ENCODE measurements at places on chromosomes 1 and 21.

DNA sequence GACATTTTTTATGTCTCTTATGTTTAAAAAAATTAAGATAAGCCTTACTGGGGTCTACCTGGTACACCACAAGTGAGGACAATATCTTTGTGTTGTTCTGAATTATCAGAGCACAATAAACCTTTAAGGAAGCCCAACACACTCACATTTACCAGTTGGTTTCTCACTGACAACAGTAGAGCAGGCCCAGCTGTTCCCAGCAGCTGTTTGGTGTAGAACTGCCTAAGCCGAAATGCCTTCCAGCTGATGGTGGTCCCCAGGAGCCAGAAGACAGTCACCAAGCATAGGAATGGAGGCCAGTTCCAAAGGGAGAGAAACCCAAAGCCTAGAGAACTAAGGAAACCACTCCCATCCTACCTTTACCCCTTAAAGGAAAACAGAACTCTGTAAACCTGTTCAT lies 428.6 kb upstream of the CAMK1G start:
- DNase-seq: no peak

DNA sequence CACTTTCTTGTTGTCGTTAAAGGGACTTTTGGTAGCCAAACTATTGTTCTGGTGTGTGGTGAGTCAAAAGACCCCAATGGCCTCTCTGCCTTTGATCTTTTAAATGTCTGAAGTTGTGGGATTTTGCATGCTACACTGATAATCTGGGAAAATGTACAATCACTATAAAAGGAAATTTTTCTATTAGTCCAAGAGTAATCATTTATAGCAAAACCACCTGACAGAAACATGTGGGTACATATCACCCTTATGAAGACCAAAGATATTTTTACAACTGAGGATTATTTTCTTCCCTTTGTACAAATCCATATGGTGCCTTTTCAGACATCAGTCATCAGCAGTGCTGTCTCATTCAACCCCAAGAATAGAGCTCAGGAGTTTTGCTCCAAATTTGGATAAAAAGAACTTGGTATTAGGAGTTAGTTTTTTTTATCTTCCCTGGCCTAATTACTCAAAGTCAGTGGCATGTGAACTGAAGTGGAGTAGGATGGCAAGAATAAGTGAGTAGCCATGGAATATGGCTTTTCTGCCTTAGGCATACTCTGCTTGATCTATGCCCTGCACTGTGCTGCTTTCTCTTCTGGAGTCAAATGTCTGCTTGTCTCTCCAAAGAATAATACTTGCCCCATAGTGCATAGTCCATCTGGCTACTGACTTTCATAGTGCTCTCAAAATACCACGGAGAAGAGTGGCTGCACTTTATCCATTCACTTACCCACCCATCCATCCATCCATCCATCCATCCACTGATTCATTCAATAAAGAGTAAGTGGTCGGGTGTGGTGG lies 13.5 kb downstream of the GREM2 start:
- DNase-seq: no peak

DNA sequence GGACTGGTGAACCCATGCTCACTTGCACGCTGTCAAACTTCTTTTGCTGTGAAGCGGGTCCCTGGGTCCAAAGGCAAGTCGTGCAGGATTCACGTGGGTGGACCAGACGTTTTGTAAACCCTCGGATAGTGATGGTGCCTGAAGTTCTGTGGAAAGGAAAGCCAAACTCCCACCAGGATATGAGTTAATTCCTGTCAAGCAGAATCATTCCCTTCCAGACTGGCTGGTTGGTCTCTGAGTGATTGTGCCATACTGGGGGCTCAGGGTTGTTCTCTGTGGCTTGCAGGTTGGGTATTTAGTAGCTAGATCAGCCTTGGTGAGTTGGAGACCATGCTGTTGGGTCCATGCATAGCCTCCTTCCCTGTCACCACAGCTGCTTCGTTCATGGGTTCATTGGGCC lies 32.7 kb upstream of the IGSF5 start:
- DNase-seq: no peak

- DNase-seq: no peak
Measured at GRCh38 chr21:36504067-36505058, 24.4 kb upstream of the CLDN14 start.

- DNase-seq: no peak
Measured at GRCh38 chr1:243559575-243560162, 290.4 kb downstream of the AKT3 start.

DNA sequence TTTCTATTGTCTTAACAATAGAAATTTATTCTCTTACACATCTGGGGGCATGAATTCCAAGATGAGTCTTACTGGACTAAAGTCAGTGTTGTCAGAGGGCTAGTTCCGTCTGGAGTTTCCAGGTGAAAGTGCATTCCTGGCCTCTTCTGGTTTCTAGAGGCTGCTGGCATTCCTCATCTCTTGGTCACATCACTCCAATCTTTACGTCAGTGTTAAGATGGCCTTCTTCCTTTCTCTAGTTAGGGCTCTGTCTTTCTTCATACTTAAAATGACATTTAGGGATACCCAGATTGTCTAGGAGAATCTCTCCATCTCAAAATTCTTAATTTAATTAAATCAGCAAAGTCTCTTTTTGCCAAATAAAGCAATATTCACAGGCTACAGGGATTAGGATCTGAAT lies 13.3 kb upstream of the PDC start:
- DNase-seq: no peak

GRCh38 chr1:203142684-203143408 lies 15.3 kb downstream of the ADORA1 start:
- no peak for DNase-seq

DNA sequence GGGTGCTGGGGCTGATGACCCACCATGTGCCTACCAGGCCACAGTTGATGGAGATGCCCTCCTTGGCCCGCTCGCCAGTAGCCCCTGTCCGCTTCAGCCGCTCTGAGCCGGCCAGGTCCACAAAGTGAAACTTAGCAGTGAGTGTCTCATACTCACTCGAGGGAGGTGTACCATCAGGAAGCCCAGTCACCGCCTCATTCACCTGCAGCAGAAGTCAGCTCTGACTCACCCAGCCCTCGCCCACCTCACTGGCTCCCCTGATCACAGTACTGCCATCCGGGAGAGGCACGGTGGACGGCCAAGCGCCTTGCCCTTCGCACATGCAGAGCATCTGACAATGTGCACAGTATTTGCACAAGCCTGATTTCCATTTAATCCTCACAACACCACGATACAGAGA lies 18.8 kb downstream of the KIF21B start:
- no peak for DNase-seq

Measured in hippocampal formation (tissue), 2 donors.